Stimulated activated CD8-positive, alpha-beta memory T cell treated with anti-CD3 and anti-CD28 coated beads, Interleukin-4, amount 100 ng/mL, for 48 hours (primary cell): ENCODE measurements at places on chromosomes 11 and 22.

GRCh38 chr22:46546466-46547178, 9.2 kb upstream of the CELSR1 start:
- no peak for DNase-seq

DNA sequence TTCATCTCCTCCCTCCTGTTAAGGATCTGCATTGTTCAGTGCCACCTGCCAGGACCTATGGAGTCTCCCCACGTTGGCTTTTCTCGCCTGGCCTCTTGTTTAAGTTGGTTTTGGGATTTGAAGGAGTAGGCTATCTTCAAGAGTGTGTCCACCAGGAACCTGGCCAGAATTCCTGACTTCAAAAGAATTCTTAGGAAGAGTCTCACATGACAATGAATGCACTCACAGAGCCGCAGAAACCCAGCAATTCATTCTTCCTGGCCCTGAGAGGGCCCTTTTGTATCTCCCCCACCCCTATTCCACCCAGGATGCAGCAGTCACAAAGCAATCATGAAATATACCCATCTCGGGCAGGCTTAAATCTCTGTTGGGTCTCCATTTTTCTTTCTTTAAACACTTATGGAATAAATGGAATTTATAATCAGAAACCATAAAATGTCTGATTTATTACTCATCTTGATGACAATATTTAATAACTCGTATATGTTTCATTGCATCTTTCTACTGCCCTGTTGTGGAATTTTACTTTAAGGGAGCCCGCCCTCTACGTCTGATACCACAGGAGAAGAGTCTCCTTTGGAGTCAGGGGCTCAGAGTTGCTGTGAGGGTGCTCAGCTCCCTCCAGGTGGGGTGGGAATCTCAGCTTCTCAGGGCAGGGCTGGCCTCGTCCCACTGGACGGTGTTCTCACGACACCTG, 507.0 kb downstream of the NTM start:
- DNase-seq, result no peak

DNA sequence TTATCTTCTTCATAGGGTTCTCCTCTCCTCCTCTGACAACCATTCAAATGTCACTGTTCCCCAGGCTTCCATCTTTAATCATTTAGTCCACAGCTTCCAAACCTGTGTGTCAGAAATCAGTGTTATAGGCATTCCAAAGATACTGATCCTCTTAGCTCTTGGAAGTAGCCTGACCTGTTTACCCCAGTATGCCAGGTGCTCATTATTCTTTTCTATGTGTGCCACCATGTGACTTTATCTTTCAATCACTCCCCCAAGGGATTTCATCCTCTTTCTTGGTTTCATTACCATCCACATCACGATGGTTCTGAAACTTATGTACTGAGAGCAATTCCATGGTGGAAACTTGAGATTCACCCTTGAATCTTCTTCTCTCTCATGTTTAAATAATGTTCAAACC, 7.6 kb downstream of the POU2AF2 start:
- DNase-seq, result no peak

DNA sequence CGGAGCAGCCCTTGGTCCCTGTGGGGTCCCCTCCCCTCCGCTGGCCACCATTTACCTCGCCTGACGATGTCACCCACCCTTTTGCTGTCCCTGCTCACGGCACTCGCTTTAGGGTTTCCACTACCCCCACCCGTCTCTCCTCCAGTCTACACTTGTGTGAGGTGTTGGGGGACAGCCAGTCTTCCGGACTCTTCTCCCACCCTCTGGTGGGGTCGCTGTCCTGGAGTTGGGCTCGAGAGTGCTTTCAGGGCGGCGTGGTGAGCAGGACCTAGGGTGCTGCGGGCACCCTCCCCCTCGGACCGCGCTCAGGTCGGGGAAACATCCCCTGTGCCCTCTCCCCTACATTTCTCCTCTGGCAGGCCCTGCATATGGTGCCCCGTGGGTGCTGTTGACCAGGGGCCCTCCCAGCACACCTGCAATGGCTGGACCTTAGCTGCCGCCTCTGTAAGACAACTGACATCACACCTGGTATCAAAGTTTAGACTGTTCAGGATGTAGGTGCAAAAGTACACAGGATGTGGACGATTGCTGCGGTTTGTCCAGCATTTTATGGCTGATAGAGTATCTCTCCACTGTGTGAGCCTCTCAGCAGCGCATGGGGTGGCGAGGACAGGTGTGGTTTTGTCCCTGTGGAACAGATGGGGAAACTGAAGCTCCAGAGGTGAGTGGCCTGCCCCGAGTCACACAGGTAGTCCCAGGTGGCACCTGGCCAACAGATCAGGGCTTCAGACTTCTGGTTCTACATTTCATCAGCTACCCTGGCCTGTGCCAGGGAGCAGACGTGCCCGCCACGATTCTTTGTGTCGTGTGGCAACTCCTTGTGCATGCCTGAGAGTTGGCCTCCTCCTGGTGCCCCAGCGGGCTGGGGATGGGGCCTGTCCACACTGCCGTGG, 1.2 kb downstream of the GRK2 start:
- DNase-seq, result peak; percentile 59

- no peak for DNase-seq
These were observed 105.1 kb downstream of the FBXO7 start for GRCh38 chr22:32579529-32580220.

DNA sequence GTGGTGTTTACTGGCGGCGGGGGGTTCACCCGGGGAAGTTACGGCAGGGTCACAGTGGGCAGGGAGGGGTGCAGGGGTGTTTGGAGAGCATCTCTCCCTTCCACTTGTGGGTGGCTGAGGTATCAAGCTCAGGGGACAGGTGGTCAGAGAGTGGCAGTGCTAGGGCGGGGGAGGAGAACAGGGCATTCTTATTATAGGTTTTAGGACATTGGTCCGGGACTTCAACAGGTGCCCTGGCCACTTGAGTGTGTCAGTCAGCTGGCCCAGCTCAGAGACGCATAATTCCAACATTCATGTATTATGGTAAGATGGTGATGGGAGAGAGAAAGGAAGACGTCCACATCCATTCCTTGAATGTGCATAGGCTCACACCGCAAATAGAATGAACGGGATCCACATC, 101.7 kb downstream of the TEAD1 start:
- DNase-seq, result no peak

- no peak for DNase-seq
These were observed 88.8 kb downstream of the CD44 start for GRCh38 chr11:35227576-35228327.

DNA sequence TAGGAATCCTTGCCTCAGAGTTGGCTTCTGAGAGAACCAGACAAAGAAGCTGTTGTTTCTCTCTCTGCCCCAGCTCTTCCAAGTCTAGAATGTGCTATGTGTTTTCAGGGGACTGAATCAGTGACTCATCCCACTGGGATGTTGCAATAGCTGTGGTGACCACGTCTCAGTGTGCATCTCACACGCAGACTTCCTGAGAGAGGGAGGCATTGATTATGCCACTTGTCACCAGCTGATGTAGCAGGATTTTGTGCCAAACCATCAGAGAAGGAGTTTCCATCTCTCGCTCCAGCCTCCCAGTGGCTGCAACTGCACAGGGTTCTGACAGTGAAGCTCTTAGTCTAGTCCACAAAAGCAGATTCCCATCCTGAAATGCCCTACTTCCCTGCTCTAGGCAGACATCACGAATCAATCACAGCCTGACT, 455.8 kb downstream of the MIAT start:
- DNase-seq, result peak; percentile 37

GRCh38 chr11:114605370-114605769, 9.8 kb upstream of the NXPE4 start:
- no peak for DNase-seq

GRCh38 chr11:78177216-78177615, 11.2 kb downstream of the KCTD21 start:
- DNase-seq, result no peak

DNA sequence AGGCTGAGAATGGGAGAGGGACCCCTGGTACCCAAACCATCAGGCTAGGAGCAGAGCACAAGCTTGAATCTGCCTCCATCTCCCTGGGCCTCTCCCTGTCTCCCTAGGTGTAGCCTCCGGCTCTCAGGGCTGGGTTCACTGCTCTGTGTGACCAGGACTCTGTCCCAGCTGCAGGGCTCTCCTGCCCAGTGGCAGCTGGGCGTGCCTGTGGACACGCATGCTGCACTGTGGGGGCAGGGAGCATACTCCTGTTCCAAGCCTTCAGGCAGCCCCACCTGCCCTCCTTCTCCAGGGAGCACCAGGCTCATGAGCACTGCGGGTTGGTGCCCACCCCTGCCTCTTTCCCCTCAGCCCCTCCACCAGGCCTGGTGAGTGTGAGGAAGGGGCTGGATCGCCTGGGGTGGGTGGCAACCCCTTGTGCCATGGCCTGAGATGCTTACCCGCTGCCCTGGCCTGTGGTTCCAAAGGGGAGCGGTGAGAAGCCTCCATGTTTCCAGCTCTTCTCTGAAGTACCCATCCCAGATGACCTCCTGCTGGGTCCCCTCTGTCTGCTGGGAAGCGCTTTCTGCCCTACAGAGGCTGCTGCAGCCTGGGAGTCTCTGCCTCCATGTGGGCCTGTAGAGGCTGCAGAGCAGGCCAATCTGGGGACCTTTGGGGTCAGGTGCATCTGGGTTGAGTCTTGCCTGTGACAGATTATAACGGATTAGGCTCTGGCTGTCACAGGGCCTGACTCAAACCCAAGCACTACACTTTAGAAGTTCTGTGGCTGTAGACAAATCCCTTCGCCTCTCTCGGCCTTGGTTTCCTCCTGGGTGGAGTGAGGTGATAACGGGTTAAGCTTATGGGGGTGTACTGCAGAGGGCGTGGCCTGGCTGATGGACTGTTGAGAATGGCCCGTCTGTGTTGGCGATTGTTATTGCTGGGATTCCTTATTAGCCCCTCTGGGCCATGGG, 43.7 kb downstream of the WNT11 start:
- DNase-seq, result no peak

DNA sequence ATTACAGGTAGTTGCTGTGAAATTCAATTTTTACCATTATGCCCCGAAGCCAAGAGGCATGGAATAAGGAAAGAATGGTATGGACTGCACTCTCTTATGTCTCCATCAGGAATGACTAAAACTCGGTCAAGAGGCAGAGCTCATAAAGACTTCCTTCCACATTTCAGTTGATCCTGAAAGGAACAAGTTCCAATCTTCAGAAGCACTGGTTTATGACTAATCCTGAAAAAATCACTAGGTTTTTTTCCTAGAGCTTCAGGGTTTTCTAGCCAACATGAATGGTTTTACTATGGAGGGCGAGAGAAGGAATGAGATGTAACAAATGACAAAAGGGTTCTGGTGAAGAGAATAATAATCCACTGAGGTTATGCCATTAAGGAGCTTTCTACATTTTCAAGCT, 832.2 kb downstream of the NTM start:
- DNase-seq, result no peak

GRCh38 chr22:37425800-37426705, 1.2 kb downstream of the ELFN2 start:
- DNase-seq, result no peak

GRCh38 chr11:67373648-67374570, 511 bp upstream of the CLCF1 start:
- DNase-seq, result peak; percentile 65

DNA sequence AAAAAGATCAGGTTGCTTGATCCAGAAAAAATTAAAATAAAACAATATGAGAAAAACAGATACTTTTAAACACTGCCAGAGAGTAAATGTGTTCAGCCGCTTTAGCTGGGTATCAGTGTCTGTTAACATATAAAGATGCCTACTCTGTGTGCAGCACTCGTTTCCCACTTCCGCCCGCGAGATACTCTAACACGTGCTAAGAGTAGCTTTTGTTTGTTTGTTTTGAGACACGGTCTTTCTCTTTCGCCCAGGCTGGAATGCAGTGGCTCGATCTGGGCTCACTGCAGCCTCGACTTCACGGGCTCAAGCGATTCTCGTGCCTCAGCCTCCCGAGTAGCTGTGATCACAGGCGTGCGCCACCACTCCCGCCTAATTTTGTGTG, 531 bp upstream of the MEN1 start:
- DNase-seq, result no peak

DNA sequence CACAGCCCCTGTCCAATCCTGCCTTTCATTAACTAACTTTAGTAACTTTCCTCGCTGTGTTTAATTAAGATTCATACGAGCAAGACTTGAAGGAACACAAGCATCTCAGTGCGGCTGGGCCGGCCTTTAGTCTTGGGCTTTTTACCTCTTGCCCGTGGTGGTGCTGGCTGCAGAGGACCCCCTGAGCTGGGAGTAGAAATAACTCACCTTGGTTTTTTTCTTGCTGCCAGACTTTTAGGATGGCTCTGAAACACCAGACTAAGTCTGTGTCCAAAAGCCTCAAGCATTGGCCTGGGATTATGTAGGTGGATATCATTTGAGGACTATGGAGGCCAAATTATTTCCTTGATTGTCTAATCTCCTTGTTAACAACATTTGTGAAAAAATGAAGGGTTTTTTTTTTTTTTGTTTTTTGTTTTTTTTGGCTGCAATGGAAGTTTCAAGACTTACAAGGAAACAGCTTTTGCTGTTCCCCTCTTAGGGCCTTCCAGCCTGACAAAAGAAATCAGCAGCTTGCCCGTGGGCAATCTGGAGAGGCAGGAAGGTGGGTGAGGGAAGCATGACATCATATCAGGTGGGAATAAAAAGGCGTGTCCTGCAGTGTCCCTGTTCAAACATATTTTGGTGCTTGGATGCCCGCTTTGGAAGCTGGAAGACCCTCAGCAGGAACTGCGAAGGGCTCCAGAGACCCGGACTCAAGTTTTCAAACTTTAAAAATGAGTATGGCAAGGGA, 44.0 kb downstream of the SMIM38 start:
- DNase-seq, result no peak

- no peak for DNase-seq
These were observed 11.4 kb downstream of the TUBA8 start for GRCh38 chr22:18121954-18122554.

GRCh38 chr11:38791346-38791961, 2193.4 kb upstream of the RAG2 start:
- no peak for DNase-seq

DNA sequence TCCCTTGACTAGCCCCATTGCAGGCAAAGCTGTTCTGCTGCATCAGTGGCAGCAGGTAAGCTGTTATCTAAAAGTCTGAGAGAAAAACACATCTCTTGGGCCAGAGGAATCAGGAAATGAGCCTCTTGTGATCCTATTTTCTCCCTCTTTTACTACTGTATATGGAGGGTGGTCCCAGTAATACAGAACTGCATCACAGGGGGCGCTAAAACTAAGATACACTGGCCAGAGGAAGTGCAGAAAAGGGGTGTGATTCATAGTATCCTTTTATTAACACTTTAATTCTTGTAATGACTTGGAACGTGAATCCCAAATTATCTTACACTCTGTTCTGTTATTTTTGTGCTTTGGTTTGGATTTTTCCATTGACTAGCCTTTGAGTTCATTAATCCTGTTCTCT, 8.8 kb upstream of the MED17 start:
- peak; percentile 39 for DNase-seq

DNA sequence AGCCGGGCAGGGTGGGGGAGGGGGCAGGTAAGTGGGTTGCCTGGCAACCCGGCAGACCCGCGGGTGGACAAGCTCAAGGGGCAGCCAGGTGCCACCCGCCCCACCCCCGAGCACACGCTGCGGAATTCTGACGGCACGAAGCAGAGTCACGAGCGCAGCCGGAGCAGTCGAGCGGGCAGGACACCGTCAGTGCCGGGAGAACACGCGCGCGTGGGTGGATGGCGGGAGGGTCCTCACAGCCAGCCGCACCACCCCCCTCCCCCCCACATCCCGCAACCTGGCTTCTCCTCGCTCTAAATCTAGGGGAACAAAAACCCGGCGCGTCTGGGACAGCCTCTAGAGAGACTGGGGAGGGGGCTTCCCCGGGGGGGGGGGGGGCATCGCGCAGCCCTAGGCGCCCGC, 133.1 kb upstream of the HSD17B12 start:
- no peak for DNase-seq

GRCh38 chr11:123475469-123475868, 45.4 kb downstream of the GRAMD1B start:
- DNase-seq, result no peak
